ENCODE measurements at places on chromosomes 2 and 18.
A peak's percentile ranks its signal among the peaks of the same experiment; 100 is the strongest.

DNA sequence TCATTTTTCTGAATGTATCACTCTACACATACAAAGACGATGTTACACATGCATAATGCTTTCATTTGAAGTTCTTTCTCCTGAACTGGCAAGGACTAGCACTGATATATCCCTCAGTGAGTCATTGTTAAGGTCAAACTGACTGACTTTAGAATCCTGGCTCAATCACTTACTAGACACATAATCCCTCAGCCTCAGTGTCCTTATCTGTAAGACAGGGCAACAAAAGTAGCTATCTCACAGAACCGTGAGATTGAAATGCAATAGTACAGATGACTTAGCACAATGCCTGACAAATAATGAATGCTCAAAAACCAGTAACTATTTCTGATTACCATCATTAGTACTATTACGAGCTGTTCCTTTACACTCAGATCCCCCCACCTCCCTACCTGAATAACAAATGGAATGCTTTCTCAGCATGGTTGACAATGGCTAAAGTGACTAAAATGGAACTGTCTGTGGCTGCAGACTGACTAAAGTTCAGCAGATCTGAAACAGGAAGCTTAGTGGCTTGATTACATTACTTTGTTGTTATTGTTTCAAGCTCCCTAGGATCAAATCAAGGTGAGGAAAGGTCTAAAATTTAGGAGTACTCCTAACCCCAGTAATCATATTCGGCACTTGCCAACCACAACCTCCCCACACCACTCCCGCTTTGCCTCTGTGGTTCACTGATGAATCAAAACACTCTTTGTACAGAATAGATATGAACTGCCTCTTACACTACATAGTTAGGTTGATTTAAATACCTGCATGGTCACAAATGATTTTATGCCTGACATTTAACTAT lies 35.8 kb upstream of the CACNB4 start:
- peak; percentile 16 for DNase-seq

DNA sequence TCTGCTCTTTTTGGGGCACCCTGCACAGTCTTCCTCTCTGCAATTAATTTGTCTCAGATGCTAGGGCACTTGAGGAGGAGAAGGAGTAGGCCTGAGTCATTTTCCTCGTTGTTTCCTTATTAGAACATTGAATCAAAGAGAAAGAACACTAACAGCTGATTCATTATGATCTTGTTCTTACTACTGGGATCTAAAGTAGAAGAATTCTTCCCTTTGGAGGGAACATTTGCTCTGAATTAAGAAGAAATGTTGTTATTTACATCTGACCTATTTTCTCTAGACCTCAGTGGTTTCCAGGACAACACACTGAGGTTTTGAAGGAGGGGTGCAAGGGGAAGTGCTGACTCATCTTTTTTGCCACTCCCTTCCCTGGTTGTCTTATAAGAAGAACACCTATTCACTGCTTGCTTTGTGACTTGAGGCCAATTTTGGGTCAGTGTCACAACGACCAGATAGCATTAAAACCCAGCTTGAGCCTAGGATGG lies 24.3 kb upstream of the STAT1 start:
- DNase-seq, result no peak

GRCh38 chr2:11915650-11916049 lies 169.2 kb downstream of the LPIN1 start:
- DNase-seq, result no peak

GRCh38 chr18:50816419-50817166 lies 3.2 kb downstream of the MRO start:
- peak; percentile 50 for DNase-seq

DNA sequence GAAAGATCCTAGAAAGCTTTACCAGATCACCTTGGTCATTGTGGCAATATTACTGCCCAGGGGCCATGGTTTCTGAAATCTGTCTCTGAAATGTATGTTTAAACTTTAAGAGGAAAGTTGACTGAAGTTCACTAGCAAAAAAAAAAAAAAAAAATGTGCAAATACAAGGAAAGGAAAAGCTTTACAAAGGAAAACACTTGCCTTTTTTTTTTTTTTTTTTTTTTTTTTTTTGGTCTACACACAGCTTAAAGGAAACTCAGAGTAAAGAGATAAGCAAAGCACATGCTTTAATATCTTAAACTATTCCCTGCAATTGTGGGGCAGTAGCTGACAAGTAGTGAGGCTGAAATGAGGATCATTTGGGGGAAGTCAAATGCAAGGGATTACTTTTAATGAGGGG lies 174.2 kb upstream of the EPAS1 start:
- DNase-seq, result no peak

GRCh38 chr18:25831301-25831701 lies 259.1 kb downstream of the SS18 start:
- DNase-seq, result no peak

GRCh38 chr2:44148999-44149398 lies 19.7 kb upstream of the PPM1B start:
- no peak for DNase-seq

DNA sequence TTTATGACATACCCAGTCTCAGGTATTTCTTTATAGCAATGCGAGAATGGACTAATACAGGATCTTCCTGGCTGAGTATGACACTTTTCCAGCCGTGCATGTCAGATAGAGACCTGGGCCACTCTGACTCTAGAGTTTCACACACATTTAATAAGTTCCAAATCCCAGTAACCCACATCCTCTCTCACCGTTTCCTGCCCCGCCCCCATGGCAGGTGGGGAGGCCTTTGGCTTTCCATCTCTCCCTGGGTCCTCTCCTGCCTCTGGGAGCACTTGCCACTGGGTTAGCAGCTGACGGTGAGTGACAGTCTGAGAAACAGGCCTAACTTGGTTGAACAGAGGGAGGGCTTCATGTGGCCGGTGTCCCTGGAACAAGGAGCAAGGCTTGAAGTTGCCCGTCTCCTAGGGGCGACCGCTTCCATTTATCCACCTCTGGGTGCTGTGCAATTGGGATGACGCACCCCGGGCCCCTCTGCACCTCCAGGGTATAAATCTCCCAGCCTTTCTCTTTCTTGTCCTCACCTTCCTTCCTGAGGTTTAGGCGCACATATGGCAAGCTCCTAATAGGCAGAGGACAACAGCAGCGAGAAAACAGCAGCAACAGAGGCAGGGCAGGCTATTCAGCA lies 152.7 kb upstream of the HDAC4 start:
- no peak for DNase-seq

- DNase-seq, result no peak
Observed at GRCh38 chr2:79982445-79982844, 322.1 kb downstream of the LRRTM1 start.

DNA sequence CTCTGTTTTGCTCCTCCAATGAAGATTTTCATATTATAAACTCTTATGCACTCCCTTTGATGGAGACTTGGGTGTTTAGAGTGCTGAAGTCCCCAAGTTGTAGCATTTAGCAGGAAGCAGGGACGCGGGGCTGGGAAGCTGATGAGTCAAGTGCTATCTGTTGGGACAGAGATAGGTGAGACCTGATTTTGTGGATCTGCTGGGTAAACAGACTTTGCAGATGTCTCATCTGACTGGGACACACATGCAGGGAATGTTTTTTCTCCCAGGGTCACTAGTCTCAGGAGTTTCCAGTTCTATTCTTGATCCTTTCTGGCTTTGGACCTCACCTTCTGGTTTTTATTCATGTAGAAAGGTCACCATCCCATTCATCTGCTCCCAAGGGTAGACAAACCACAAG lies 79.7 kb upstream of the ACAA2 start:
- no peak for DNase-seq

DNA sequence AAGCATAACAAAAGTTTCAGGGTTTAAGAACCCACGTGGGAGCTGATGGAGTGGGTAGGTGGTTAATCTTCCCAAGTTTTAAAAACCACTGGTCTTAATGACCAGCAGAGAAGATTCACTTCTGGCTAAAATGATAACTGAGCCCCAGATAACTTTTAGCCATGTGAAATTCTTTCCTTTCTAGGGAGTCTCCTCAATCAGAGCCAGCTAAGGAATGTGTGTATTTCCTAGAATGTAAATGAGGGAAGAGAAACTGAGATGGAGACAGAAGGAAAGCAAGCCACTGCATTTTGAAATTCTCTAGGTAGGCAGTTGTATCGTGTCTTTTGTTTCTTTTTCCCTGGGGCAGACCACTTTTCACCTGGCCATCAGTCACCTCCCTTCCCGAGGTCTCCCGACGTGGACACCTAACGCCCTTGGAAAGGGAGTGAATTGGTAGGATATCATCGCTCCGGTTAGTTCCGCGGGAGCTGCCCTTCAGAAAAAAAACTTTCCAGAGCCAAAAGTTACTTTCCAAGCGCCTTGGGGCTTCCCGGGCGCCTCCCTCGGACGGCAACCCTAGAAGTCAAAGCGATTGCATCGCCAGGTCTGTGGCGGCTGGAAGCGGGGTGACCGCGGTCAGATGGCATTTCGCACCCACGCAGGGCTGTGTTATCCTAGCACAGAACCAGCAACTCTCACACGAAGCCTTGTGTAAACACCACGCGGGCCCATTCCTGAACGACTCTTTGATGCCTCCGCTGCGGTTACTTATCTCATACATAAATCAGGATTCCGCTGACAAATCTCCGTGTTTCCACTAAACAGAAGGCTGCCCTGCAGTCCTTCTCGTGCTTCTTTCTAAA lies 1.3 kb downstream of the COLEC12 start:
- no peak for DNase-seq

DNA sequence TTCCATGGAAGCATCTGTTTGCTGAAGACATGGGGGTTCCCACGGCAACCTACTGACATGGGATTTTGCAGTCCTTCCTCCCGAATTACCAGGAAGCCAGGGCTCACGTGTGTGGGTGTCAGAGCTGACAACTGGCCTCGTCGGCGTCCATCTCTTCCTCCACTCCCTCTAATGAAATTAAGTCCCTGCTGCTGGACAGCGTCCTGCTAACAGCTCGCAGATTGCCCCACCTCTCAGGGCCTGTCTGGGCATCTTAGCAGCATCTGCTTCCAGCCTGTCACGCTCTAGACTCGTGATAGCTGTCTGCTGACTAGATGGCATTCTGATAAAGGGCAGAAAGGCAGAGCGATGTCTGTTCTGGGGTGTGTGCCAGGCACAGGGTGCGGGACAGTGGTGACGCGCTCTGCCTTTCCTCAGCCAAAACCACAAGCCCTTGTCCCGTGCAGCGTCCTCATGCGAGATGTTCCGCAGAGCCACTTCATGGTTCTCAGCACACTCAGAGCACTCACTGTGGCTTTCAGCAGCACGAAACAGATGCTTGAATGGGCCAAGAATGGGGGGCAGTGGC lies 161.1 kb downstream of the ARL4C start:
- peak; percentile 58 for DNase-seq

- no peak for DNase-seq
Observed at GRCh38 chr18:59787998-59788790, 91.0 kb upstream of the CCBE1 start.

DNA sequence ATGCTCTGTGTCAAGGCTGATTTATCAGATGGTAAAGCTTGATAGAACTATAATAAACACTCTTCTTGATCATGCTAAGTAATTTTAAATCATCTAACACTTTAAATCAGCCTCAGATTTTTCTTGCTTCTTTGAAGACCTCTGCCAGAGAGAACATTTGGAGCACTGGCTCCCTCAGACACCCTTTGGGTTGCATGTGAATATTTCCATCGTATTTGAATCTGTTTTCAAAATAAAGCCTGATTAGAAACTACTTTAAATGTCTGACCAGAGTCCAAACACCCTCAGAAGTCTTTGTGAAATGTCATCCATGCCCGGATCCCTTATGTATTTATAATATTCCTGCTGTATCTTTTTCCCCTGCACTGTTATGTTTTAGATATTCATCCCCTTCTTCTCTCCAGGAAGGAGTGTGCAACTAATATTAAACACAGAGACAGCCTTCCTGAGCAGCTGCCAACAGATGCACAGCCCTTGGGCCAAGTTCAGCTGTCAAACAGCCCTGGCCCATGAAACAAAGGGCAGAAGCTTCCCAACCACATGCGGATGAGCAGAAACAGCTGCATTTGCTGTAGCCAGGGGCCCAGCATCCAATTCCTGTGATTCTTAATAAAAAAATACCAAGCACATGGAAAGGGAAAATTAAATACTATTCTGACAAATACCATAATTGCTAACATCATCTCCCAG lies 46.5 kb downstream of the DPP10 start:
- DNase-seq, result no peak

- DNase-seq, result no peak
Observed at GRCh38 chr2:38978296-38978903, 88.7 kb downstream of the ARHGEF33 start.

DNA sequence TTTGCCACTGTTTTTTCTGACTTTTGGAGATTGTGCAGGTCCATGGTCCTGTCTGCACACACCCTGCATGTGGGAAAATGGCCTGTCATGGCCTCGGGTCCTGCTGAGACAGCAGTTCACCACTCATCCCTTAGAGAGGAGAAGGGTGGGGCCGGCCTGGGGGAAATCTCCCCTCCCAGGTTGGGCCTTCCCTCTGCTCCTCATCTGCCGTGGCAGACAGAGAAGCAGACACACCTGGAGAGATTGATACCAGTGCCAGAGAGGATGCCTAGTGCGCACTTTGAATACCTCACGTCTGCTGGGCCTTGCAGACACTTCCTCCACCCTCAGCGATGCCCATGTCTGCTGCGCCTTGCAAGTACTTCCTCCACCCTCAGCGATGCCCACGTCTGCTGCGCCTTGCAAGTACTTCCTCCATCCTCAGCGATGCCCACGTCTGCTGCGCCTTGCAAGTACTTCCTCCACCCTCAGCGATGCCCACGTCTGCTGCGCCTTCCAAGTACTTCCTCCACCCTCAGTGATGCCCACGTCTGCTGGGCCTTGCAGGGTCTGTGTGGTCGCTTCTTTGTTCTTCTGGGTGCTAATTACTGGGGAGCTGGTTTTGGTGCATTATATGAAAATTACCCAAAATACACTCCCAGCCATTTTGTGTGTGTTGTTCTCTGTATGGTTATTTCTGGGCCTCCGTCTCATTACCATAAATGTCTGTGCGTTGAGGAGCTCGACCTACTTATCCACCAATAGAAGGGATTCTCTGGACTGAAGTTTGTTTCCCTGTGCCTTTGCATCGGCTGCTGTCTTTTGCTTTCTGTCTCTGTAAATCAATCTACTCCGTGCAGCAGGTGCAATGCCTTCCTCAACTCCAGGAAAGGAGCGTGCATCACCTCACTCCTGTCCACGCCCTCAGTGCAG lies 186.9 kb upstream of the PXDN start:
- DNase-seq, result no peak

DNA sequence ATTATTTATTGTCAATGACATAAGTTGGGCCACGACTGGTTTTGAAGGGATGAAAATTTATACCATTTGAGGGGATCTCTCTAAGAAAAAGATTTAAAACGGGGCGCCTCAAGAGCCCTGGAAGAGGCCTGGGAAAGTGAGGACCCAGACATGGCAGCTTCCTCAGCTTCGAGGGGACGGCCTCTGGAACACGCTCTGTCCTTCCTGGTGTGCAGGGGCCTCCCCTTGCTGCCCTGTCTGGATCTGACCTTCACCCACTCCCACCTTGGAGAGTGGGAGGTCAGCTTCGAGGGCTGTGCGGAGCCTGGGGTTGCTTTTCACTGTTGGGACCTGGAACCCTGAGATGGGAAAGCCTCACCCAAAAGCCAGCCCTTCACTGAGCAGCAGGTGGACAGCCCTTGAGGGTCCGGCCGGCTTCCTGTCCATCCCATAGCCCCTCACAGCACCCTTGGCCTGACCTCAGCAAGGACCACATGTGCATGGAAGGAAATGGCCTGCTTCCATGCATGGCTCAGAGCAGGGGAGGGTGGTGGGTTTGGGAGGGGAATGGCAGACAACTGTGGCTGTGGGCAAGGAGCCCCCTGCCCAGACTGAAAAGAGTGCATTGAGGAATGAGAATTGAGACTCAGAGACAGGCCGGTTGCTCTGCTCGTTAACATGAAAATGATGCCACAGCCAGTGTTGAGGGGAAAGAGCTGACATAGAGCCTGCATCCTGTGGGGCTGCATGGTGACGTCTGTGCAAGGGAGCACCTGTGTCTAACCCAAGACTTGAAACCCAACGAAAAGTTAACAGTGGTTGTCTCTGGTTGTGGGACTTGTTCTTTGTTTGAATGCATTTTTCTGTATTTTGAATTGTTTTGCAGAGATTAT lies 16.3 kb downstream of the FBLN7 start:
- DNase-seq, result no peak
